NCI-H446 treated with DMSO at 0.1 percent for 48 hours (cell line): ENCODE measurements at places on chromosomes 6 and 20.

DNA sequence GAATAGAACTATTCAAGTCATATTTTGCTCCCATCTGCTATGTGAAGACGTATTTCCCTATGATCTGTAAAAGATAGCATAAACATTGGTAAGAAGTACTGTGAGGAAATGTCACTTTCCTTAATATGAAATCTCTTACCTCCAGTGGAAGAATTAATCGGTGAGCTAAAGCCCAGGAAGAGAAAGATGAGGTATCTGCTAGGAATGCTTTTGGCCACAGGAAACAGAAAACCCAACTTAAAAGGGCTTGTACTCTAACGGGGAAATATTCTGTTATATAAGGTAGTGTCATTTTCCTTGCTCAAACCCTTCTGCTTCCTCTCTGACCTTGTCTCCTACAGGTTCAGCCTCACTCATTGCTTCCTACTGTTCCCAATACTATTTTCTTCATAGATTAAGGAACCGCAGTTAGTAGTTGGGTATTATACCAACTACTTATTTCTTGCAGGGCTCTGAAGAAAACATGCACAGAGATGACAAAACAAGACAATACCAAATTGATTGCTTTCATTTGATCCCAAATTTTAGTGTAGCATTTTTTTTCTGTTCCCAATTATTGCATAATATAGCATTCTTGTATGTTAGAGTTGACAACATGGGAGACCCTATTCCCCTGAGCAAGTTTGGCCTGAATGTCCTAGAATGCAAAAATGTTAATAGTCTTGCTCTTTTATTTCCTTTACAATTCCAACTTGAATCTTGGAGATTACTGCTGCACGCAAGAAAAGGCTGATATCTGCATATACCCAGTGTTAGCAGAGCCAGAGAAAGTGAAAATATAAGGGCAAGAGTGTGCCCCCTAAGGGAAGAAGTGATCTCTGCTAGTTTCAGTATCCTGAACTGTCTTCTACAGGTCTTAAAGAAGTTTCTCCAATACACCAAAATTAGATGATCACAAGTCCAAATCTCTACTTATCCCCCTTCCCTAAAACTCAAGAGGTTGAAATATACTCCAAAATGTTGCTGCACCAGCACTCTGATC is 65.3 kb downstream of the AFG1L start:
- no peak for DNase-seq

DNA sequence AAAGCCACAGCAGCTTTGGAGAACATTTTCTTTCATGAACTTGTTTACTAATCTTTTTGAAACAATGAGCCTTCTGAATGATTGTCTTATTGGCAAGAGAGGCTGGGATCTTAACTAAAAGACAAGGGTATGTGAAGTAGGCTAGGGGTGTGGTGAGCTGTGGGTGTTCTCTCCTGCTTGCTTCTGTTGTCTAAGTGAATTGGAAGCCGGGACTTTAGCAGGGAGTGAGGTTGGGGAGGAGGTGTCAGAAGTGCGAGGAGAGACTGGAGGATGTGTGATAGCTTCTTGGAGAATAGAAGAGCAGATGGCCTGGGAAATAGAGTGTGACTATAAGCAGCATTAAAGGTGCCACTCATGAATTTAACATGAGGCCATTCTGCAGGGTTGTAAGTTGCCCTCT is 562.8 kb downstream of the UTRN start:
- DNase-seq, result no peak

DNA sequence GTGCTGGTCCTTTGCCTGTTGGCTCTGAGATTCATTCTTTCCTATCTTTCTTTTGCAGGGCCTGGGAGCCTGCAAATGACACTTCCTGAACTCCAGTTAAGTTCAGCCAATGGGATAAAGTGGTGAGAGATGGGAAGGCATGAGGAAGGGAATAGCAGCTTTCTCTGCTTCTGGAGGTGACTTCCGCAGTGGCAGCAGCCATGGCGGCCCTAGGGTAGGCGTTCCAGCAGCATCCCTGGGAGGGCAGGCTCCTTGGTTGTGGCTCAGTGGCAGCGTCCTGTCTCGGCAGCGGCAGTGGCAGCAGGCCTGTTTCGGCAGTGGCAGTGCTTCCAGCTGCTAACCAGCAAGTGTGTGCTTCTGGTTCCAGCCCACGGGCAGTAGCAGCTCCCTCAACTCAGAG is 7.3 kb upstream of the MDFI start:
- no peak for DNase-seq

DNA sequence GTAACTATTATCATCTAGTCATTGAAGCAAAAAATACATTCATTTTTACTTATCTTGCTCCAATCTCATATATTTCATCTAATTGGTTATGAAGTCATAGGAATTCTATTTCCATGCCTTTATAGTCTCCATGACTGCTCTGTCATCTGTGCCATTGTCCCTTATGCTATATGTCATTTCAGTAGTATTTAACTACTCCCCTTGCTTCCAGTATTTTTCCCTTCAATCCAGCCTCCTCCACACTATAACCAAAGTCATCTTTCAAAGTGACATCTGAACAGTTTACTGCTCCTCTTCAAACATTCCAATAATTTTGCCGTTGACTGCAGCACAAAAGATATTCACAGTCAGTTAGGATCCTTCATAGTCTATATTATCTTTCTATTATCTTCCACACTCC is 216.6 kb upstream of the HS3ST5 start:
- no peak for DNase-seq

DNA sequence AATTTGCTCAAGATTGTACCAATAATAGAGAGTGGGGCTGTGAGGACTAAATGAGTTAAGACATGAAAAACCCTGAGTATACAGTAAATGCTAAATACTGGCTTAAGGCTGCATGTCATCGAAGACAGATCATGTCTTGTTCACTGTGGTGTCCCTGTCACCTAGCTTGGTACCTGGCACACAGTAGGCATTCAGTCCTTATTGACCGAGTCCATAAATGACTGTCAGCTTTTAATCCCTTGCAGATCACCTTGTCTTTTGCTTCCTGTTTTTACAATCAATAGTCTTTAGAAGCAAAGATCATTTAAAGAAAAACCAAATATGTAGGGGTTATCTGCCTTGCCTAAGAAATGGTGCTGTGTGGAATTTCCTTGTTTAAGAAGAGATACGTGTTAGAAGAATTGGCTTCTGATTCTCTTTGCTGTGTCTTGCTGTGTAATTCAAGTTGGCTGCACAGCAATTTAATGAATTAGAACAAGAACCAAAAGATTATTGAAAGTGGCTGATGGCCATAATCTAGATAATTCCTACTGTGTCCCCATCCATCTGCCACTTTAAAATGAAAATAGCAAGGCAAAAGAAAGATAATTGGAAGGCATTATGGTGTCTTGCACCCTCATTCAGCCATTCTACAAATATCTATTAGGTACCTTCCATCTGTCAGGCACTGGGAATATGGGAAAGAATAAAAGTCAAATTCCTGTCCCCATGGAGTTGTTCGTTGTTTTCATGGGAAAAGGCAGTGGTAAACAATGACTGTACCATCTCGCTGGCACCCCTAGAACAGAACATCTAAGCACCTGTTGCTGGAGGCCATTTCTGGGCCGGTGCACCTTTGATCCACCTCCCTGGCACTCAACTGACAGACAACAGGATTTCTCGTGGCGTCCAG is 12.4 kb upstream of the MAPK13 start:
- DNase-seq, result no peak

DNA sequence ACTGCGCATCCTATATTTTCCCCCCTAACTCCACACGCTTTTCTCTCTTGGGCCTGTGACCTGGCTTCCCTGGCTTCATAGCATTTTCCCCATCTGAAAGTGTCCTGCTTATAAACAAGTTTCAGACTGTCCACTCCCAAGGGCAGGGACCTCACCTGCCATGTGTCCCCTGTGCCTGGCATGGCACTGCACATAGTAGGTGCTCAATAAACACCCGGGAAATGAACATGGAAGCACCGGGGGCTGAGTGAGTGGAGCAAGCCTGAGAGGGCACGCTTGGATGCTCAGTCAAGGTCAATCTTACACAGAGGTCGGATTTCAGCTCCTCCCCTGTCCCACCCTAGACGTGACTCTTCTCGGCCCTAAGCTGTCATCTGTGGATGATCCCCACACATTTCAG is 96.9 kb downstream of the NFATC2 start:
- no peak for DNase-seq
